IPS DF 6.9 (cell line): ENCODE measurements at places on chromosomes 16 and 17.
A peak's percentile ranks its signal among the peaks of the same experiment; 100 is the strongest.

DNA sequence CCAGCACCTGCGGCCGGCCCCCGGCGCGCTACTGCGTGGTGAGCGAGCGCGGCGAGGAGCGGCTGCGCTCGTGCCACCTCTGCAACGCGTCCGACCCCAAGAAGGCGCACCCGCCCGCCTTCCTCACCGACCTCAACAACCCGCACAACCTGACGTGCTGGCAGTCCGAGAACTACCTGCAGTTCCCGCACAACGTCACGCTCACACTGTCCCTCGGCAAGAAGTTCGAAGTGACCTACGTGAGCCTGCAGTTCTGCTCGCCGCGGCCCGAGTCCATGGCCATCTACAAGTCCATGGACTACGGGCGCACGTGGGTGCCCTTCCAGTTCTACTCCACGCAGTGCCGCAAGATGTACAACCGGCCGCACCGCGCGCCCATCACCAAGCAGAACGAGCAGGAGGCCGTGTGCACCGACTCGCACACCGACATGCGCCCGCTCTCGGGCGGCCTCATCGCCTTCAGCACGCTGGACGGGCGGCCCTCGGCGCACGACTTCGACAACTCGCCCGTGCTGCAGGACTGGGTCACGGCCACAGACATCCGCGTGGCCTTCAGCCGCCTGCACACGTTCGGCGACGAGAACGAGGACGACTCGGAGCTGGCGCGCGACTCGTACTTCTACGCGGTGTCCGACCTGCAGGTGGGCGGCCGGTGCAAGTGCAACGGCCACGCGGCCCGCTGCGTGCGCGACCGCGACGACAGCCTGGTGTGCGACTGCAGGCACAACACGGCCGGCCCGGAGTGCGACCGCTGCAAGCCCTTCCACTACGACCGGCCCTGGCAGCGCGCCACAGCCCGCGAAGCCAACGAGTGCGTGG, 1.5 kb downstream of the NTN1 start:
- no peak for DNase-seq

DNA sequence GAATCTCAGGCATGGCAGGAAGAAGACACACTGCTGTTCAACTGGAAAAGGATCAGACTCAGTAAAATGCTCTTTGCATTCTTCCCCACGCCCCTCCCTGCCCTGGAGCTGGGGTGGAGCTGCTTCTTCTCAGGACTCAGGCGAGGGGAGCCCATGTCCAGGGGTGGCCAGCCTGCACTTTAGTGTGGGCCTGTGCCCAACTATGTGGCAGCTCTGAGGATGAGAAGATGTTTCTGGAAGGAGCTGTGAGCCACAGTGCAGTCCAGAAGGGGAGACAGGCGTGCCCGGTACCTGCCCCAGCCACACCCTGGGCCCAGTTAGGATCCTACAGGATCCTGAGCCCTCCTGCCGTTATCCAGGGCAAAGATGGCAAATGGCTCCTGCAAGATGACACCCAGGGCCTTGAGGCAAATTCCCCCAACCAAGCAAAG, 120.3 kb downstream of the ANKRD11 start:
- no peak for DNase-seq

DNA sequence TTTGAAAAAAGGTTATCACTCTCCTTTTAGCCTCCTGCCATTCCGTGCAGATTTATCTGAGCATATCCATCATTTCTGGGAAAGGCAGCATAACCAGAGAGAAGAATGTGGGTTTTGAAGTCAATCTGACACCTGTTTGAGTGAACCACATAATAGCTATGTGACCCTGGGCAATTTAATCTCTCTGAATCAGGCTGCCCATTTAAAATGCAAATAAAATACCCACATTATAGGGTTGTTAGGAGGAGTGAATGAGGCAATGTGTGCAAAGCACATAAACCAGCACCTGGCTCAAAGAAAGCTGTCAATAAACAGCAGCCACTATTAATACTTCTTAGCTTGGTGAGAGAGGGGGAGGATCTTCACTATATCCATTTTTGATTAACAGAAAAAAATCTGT, 88.0 kb downstream of the CACNG1 start:
- no peak for DNase-seq

GRCh38 chr17:32264823-32265191, 825 bp upstream of the RHBDL3 start:
- DNase-seq, result no peak

- DNase-seq, result no peak
Observed at GRCh38 chr17:6575596-6575988, 19.2 kb upstream of the PITPNM3 start.

DNA sequence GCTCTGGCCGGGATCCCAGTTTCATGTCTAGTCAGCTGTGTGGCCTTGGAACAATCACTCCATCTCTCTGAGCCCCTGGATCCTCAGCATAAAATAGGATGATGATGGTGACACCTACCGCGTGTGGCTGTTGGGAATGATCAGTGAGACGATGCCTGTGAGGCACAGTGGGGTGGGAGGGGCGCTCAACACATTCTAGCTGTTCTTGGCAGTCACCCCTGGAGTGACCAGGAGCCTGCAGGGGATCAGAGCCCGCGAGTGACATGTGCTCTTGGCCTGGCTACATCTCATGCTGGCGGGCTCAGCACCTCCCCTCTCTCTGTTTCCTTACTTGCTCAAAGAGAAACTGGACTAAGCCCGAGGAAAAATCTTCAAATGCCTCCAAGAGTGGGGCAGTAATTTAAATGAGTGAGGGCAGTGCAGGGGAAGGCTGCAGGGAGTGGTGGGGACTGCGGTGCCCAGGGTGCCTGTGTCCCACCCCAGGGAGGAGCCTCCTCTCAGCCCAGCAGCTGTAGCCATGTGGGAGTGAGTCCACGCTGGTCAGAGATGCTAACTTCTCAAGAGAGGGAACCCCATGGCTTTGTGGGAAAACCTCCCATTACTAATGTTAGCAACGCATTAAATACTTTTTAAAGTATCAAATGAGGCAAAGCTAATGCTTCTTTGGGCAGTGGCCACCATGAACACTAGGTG, 23.1 kb upstream of the DOK4 start:
- DNase-seq, result no peak

DNA sequence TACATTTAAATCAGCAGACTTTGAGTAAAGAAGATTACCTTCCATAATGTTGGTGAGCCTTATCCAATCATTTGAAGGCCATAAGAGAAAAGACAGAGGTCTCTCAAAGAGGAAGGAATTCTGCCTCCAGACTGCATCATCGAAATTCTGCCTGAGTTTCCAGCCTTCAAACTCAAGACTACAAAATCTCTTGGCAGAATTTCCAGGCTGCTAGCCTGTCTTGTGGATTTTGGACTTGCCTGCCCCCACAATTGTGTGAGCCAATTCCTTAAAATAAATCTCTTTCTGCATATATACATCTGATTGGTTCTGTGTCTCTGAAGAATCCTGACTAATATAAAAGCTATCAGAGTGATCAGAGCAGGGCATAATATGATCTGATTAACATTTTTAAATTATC, 216.6 kb upstream of the CPHXL start:
- DNase-seq, result no peak

DNA sequence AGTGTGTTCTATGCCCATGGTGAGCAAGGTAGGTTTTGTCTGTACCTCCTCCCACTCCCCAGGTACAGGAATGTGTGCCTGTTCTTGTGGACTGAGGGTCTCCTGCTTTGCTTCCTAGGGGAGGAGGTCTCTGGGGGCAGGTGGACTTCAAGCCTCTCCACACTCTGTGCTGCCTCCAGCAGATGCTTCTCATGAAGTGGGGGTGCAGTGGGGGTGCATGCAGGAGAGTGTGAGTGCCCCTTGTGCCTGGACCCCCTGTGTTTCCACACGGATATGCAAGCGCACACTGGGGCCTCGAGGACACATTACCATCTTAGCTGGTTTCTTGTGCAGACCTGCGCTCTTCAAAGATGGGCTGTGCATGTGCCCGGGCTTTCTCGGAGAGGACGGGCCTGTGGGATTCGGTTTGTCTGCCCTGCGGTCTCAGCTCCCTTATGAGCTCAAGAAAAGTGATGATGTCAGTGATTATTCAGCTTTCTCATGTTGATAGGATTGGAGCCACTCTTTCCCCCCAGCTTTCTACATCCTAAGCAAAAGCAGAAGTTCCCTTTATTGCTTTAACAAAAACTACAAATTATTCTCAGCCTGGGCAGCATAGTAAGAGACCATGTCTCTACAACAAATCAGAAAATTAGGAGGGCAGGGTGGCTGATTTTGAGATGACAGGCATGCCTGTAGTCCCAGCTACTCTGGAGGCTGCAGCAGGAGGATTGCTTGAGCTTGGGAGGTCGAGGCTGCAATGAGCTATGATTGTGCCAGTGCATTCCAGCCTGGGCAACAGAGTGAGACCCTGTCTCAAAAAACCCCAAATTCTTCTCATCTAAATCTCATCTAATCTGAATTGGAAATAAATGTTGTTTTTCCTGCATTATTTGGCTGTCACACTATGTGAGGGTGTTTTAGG, 86.8 kb downstream of the RPTOR start:
- no peak for DNase-seq

GRCh38 chr17:8889458-8890210, 22.2 kb upstream of the PIK3R6 start:
- no peak for DNase-seq

DNA sequence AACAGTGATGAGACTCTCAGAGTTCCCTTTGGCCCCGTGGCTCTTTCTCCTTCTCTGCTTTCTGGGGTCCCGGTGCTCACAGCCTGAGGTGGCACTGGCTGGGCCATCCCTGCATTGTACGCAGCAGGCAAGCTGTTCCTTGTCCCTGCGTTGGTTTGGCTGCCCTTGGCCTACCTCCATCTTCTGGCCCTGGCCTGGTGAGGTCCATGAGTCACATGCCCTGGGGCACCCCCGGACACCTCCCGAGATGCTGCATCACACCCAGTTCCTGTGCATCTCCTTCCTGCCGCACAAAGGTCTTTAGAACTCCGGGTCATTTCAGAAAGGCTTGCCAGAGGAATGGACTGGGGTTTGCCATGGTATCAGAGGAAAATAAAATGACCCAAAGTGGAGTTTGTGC, 9.5 kb downstream of the SULT1A2 start:
- DNase-seq, result no peak

DNA sequence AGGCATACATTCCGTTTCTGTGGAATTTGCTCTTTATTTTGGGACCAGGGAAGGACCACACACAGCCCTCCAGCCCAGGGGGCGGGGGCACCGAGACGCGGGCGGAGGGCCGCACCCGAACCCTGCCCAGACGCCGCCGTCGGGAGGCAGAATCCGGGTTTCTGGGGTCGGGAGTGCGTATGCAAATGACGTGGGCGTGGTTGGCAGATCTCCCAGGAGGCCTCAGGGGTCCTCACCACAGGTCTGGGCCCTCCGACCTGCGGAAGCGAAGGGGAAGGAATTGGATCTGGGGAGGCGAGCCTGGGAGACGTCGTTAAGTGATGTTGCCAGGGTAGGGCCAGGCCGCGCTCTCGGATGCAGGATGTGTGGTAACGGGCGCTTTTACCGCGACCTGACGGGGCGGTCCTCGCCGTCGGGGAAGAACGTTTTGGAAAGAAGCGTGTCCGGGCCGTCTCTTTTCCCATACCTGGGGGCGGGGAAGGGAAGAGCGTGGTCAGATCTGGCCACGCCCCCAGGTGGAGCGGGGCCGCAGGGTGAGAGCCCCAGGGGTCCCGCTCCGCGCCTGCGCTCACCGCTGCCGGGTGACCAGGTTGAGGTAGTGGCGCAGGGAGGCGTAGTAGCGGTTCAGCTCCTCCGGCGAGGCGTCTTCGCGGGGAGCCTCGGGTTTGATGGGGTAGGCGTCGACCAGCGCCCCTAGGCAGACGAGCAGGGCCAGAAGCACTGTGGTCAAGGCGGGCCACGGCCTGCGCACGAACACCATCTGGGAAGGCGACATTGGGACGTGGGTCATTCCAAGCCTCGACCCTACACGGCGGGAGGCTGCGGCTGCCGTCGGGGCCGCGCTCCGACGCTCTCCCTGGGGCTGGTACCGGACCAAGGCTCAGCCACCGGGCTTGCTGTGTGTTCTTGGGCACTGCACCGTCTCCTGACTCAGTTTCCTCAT, 745 bp downstream of the PYY start:
- DNase-seq, result peak; percentile 78

- DNase-seq, result no peak
Observed at GRCh38 chr17:43976963-43977837, 23.5 kb upstream of the PYY start.

DNA sequence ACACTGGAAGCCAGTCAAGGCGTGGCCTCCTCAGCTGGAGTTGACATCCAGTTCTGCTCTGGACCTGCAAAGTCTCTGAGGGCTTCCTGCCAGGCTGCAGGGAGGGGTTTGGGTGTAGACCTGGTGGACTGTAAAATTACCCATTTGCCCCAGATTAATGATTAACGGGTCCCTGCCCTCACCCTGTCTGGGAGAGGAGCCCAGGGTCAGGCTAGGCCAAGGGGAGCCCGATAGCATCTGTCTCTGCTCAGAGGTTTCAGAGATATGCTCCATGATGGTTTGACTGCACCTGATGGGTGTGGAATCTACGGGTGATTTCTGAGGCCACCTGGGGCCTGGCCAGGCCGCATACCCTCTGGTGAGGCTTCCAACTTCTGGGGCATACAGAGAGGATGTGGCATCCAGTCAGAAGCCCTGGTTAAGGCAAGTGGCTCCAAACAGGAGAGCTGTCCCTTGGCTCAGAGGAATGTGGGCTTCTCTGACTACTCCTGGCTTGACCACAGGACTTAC, 11.2 kb downstream of the PPY start:
- DNase-seq, result no peak

GRCh38 chr17:39812466-39812865, 51.6 kb downstream of the IKZF3 start:
- no peak for DNase-seq

DNA sequence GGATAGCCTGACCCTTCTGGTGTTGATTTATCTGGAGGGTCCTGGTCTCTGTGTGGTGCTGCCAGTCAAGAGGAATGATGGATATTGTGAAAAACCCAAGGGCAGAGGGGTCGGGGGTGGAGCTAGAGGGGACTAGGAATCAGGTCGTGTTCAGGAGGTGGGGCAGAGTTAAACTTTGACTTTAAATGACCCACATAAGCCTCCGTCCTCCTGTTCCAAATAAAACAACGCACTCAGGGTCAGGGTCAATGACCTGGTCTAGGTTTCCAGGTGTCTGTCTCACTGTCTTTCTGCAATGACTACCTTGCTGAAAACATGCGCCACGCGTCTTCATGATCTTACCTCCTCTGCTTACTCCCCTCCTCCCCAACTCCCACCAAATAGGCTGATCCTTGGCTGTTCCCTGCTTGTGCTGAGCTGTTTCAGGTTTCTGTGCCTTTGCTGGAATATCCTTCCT, 14.7 kb downstream of the AOC3 start:
- no peak for DNase-seq

DNA sequence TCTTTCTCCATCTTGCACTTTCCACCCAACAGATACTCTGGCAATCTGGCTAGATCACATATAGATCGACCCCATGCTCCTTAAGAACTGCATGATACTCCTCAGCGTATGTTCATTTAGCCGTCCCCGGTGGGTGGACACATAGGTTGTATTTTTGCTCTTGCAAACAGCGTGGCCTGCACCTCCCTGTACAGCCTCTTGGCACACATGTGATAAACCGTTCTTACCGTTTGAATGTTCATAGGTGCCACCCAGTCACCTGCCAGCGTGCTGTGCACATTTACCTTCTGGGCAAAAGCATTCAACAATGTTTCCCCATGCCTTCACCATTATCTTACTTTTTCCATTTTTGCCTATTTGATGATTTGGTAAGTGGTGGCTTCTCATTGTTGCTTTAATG, 6.2 kb downstream of the TNP2 start:
- DNase-seq, result no peak

- no peak for DNase-seq
Observed at GRCh38 chr16:1426734-1427471, 4.0 kb upstream of the PERCC1 start.
